ENCODE measurements at places on chromosomes 4 and X. TPM values are rescaled to one million over a fixed set of nuclear protein-coding genes. Genes with fewer than 3 reads are reported as not detected.
A peak's percentile ranks its signal among the peaks of the same experiment; 100 is the strongest.

MID1IP1 gene
- 57.4 TPM for total RNA-seq

TEC gene
- total RNA-seq: 1.7 TPM

ETDB gene
- total RNA-seq: not detected

PABPC4L gene
- total RNA-seq: 0.65 TPM

HTR2C gene
- total RNA-seq: not detected

USP11 gene
- 31.7 TPM for total RNA-seq

ADH1C gene
- total RNA-seq: 6.9 TPM

NSG1 gene
- total RNA-seq: 6.8 TPM

RTL3 gene
- total RNA-seq: 0.08 TPM

TIMM8A gene
- total RNA-seq: 20.3 TPM

GRCh38 chr4:85147481-85148076, 181.1 kb upstream of the WDFY3 start:
- peak; percentile 59 for DNase-seq

- no peak for DNase-seq
Measured at GRCh38 chrX:124023838-124024238, 62.3 kb downstream of the STAG2 start.

GRCh38 chr4:110124711-110125110, 73.7 kb downstream of the ELOVL6 start:
- DNase-seq: no peak

DNA sequence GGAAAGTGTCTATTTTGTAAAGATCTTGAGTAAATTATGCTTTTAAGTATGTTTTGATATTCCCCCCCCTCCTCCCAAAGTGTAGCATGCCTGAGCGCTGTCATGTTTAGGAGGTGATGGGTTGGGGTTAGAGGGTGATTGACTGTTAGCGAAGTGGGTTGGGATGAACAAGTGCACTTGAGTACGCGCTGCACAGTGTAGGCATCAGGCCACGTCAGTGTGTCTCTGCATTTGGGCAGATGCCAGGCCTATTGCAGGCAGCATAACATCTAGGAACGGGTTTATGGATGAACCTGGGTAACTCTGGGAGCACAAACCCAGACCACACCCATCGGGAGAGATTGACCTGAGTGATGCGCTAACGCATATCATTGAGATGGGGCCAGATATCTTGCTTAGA, 111.2 kb downstream of the TBL1X start:
- no peak for DNase-seq

- DNase-seq: no peak
Measured at GRCh38 chrX:39247536-39247935, 446.3 kb downstream of the MID1IP1 start.

GRCh38 chr4:141435446-141436225, 200.7 kb upstream of the IL15 start:
- no peak for DNase-seq

- no peak for DNase-seq
Measured at GRCh38 chrX:10741003-10741402, 120.6 kb upstream of the MID1 start.

DNA sequence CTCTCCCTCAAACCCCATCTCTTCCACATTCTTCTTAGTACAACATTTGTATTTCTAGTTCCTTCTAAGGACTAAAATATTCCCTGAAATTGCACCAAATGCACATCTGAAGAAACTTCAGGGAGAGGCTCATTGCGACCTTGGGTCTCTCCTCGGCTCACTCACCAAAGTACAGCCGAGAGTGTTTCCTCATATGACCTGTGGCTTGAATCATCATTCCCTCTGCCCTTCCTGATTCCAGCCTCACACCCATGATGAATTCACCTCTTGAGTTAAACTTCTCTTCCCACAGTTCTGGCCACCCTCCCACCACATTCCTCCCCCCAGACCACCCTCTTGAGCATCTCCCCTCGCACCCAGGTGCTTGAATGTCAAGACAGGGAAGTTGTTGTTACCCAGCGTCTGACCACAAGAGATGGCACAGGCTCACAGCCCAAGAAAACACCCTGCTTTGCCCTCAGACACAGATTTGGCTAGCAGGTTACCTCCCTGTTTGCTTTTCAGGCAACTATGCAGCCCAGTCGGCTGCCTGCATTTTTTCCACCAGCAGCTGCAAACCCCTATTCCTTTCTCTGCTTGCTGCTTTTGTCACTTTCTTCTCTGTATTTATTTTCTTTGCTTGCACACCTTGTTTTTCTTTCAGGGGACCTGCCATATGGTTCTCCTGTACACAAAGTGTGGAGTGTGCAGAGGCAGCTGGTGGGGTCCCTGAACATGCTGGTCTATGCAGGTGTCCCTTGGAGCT, 214.8 kb downstream of the SPATA18 start:
- no peak for DNase-seq

DNA sequence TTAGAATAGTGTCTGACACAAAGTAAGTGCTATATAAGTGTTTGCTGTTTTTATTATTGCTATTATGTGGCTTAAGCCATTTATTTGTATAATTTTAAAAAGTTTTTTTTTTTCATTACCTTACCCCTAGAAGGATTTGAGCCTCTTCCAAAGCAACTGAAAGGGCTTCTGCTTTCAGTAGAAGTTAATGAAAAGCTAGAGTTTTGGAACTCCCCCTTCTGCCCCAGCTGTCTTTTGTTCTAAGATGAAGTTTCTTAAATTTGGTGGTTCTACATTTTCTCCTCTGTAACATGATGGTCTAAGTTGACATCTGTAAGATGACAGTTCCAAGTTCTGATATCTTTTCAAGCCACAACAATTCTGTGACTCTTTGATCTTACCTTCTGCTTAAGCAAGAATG, 30.3 kb downstream of the FHIP1A start:
- no peak for DNase-seq

DNA sequence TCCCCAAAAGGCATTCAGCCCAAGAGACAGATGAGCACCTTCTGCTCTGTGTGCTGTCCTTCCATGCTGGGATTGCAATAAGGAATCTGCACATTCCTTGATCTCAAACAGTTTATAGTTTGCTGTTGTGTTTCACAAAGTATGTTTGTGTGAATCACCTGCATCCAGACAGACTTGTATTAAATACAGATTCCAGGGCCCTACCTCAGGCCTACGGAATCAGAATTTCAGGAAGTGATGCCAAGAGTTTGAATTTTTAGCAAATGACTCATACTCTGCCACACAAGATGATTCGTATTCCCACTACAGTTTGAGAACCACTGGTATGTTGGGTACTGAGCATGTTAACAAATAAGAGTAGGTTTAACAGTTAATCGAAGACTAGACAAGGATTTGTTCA, 7.0 kb downstream of the VAMP7 start:
- DNase-seq: no peak

- DNase-seq: no peak
Measured at GRCh38 chr4:5799406-5799805, 88.4 kb downstream of the EVC start.

GRCh38 chr4:143351774-143352451, 15.2 kb downstream of the GAB1 start:
- no peak for DNase-seq

DNA sequence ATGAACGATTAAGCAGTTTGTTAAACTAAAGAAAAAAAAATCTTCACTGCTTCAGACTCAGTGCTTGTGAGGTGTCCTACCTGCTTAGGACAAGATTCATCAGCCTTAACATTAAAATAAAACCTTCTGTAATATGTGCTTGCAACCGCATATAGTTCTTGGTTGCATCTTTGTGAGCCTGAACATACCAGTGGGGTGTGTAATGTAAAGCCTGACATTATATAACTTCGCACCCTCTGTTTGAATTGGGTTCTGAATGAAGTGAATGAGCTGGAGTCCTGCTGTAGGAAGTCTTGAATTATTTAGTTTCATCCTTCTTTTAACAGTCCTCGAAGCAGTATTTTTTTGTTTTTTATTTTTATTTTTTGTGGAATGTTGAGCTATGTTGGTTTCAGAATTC, 3.1 kb downstream of the KDM6A start:
- no peak for DNase-seq

DNA sequence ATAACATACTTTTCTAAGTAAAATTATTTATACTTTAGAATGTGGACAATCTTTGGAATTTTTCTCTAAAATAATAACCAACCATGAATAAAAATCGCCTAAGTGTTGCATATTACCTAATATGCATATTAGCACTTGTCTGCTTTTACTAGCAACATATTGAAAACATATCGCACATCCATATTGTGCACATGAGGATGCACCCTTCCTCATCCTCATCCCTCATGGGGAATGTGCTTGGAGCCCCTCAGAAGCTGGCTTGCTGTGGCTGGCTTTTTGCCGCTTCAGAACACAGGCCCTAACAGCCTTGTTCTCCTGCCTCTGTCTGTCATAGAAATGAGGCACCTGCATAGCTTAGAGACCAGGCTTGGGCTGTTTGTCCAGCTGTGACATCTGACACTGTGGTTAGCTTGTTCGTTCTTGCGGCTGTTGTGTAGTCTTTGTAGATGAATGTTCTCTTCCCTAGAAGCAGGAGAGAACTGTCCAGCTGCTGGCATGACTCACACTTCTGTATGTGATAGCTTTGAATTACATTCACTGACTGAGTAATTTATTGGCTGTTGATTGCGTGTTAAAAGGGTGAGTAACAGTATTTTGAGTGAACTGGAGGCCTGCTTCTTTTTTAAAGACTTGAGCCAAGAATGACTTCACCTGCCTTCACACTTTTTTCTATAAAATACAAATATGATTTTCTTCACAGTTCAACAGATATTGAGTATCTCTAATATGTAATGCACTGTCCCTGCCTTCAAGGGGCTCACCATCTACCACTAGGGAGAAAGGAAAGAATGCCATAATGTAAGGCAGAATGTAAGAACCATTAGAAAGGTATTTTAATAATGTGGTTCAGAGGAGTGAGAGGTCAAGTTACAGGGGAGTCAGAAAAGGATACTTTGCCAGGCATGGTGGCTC, 81.9 kb downstream of the HMGB2 start:
- peak; percentile 52 for DNase-seq

- DNase-seq: peak; percentile 54
Measured at GRCh38 chr4:72451349-72451748, 117.7 kb downstream of the ADAMTS3 start.
